Activated T-cell treated with anti-CD3 and anti-CD28 coated beads, Interleukin-2, amount 50 U/mL, for 48 hours (primary cell): ENCODE measurements at places on chromosomes 13 and 19.

GRCh38 chr13:21800837-21801616 is 130.2 kb downstream of the FGF9 start:
- DNase-seq, result no peak

GRCh38 chr13:29562786-29563438 is 32.6 kb downstream of the SLC7A1 start:
- DNase-seq, result no peak

- DNase-seq, result no peak
Observed at GRCh38 chr19:34308381-34309367, 54.3 kb downstream of the GARRE1 start.

DNA sequence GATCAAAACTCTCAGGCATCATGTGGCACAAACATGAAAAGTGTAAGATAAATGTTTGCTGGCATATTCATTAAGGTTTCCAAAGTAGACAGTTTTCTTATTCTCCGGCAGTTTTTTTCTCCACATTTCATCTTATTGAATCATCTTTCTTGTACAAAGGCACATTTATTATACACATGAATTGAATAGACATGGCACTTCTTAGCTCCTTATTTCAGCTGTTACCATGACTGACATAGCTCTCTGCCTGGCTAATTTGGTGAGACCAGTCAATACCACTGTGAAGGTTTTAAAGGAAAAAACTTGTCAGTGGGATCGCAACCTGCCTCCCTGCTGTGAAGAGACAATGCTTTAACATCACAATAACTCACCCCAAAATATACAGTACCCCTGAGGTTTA is 285.0 kb upstream of the PCDH20 start:
- DNase-seq, result no peak

- no peak for DNase-seq
Observed at GRCh38 chr13:88196106-88196505, 524.9 kb downstream of the SLITRK5 start.

- peak; percentile 35 for DNase-seq
Observed at GRCh38 chr13:77184455-77184854, 142.4 kb downstream of the MYCBP2 start.

- no peak for DNase-seq
Observed at GRCh38 chr13:67520886-67521285, 290.8 kb upstream of the PCDH9 start.

- DNase-seq, result peak; percentile 46
Observed at GRCh38 chr13:113862931-113863523, 849 bp downstream of the GAS6 start.

- no peak for DNase-seq
Observed at GRCh38 chr19:17027535-17027975, 945 bp upstream of the CPAMD8 start.

DNA sequence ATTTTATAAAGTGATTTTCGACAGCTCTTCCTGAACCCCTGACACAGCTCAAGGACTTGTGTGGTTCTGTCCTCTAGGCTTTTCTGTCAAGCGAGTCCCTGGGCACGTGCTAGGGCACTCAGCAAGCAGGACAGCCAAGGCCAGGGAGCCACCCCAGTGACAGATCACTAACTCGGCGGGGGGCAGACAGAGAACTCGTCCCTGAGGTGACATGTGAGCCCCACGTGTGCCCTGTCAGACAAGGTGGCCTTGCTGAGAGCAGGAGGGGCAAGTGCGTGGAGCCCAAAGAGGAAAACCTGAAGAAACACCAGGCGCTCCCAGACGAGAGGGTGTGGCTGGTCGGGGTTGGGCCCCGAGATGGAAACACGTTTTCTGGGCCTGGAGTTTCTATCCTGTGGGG is 4.9 kb downstream of the ETFB start:
- DNase-seq, result no peak

GRCh38 chr19:49749055-49749716 is 13.9 kb downstream of the TSKS start:
- DNase-seq, result no peak

DNA sequence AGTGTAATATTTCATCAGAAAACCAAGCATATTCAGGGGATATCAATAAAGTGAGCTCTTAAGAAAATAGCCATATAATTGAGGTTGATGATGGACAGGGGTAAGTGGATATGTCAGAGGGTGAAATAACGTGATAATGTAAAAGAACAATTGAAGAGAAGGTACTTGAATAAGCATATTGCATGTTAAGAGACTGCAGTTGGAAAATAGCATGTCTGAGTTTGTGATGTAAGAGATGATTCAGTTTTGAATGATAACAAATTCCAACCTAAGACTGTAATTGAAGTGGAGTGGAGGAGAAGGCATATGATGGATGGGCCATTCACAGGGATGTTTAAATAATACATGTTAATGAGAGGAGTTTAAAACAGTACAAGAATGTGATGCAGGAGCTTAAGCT is 1633.5 kb downstream of the SLITRK1 start:
- DNase-seq, result no peak

- peak; percentile 97 for DNase-seq
Observed at GRCh38 chr19:18450931-18451836, 13.3 kb upstream of the ISYNA1 start.

- no peak for DNase-seq
Observed at GRCh38 chr13:113267642-113268405, 29.2 kb upstream of the LAMP1 start.

GRCh38 chr13:58190577-58190976 is 559.0 kb downstream of the PCDH17 start:
- DNase-seq, result no peak

DNA sequence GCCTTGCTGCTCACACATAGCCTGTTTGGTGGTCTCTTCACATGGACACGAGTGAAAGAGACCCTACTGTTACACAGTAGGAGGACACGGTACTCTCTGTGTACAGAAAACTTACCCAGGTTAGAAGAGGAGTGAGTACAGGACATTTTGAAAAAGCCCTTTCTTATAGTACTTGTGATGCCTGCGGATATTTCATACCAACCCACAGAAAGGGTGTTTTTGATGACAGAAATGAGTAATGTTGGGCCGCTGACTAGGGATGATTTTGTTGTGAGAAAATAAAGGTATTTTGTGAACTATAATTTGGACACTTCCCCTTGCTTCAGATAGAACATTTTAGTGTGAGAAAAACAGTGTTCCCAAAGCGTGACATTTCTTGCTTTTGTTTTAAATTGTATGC is 18.2 kb downstream of the NUDT15 start:
- DNase-seq, result no peak

DNA sequence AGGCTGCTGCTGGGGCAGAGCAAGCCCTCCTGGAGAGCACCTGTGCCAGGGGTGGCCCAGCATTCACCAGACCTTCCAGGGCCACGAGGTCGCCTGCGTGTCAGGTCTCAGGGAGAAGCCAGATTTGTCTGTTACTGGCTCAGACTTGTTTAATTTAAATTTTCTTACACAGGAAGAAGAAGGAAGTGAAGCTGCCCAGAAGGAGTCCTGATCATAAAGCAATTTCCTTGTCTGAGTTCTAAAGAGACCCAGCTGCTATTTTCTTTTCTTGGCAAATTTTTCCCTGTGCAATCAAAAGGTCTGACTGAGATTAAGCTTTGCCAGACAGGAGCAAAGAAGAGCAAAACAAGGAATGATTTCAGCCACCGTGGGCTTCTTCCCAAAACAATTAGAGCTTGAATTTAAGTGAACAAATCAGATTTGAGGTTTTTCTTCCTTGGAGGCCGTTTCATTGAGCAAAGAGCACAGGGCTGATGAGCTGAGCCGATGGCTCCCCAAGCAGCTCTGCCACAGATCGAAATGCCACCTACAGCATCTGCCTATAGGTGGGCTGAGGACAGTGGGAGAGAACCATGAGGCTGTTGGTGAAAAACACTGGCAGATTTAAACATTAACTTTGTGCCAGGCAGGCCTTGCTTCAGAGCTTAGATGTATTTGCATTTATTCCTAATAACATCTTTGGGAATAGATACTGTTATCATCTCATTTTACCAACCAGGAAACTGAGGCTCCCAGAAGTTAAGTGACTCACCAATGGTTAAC is 40.1 kb downstream of the HSPH1 start:
- DNase-seq, result no peak

- DNase-seq, result no peak
Observed at GRCh38 chr19:12155324-12155860, 1.1 kb downstream of the ZNF625 start.

- peak; percentile 94 for DNase-seq
Observed at GRCh38 chr19:44753932-44754749, 5.6 kb downstream of the BCL3 start.

GRCh38 chr19:11560404-11561051 is 1.5 kb upstream of the ELOF1 start:
- peak; percentile 65 for DNase-seq

DNA sequence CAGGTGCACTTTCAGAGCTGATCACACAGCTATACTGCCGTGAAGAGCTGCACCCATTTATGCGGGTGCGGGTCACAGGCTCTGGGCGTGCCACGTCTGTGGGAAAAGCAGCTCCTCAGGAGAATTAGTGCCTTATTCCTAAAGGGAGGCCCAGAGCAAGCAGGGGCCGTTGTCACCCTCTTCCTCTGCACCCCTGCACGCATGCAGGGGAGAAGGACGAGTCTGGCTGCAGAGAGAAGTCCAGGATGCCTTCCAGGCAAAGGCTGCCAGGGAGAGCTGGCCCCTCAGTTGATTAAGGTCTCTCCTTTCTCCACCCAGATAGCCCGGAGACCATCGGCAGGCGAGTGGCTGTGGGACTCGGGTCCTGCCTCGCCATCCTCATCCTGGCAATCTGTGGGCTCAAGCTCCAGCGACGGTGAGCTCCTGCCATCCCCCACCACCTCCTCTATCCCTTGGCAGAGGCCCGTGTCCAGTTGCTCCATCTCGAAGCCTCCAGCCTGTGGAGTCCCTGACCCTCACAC is 3.1 kb upstream of the FFAR1 start:
- peak; percentile 15 for DNase-seq

DNA sequence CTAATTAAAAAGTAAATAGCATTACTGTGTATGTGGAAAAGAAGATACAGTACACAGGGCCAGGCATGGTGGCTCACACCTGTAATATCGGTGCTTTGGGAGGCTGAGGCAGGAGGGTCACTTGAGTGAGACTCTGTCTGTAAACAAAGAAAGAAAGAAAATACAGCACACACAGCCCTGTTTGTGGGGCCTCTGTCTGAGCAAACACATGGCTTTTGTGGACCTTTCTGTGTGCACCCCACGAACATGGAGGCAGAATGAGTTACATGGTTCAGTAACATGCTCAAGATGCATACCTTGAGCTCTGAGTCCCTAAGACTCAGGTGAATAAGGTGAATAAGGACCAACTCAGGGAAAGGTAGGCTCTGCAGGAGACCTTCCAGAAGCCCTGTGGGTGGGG is 20.0 kb upstream of the AMER2 start:
- no peak for DNase-seq

GRCh38 chr19:37986048-37986750 is 79.2 kb downstream of the SIPA1L3 start:
- no peak for DNase-seq

DNA sequence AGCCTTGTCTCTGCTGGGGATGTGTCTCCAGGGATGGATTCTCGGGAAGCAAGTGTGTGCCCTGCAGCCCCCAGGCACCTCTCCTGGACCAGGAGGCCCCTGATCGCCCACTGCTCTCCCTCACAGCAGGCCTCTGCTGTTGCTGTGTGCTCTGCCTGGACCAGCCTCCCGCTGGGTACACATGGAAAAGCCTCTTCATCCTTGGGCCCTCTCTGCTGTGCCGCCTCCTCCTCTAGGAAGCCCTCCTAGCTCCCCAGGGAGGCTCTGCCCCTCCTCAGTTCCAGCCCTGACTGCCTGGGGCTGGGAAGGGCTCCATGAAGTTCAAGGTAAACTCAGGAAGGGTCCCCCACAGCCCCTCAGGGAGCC is 12.0 kb downstream of the NDUFA11 start:
- DNase-seq, result peak; percentile 36

GRCh38 chr19:18901491-18901890 is 5.5 kb upstream of the CERS1 start:
- DNase-seq, result no peak

GRCh38 chr19:57566396-57567265 is 7.0 kb upstream of the ZNF550 start:
- DNase-seq, result no peak

DNA sequence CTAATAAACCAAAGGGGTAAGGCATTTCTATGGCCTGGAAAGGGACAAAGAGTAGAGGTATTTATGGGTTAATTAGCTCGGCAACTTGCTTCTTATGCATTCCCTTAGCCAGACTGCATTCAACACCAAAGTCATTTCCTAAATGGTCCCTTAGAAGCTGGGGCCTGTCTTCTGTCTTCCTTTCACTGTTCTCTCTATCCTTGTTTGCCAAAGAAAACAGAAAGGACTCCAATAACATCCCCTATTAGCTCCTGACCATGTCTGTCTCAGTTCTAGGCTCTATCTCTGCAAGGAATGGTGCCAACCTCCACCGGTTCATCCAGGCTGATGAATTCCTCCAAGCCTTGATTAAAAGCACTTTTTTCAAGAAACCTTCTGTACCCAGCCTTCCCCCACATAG is 123.5 kb downstream of the KCTD12 start:
- DNase-seq, result no peak

- DNase-seq, result peak; percentile 96
Observed at GRCh38 chr19:51366389-51367254, 434 bp upstream of the ETFB start.

GRCh38 chr13:106464076-106464475 is 71.4 kb downstream of the EFNB2 start:
- DNase-seq, result no peak

DNA sequence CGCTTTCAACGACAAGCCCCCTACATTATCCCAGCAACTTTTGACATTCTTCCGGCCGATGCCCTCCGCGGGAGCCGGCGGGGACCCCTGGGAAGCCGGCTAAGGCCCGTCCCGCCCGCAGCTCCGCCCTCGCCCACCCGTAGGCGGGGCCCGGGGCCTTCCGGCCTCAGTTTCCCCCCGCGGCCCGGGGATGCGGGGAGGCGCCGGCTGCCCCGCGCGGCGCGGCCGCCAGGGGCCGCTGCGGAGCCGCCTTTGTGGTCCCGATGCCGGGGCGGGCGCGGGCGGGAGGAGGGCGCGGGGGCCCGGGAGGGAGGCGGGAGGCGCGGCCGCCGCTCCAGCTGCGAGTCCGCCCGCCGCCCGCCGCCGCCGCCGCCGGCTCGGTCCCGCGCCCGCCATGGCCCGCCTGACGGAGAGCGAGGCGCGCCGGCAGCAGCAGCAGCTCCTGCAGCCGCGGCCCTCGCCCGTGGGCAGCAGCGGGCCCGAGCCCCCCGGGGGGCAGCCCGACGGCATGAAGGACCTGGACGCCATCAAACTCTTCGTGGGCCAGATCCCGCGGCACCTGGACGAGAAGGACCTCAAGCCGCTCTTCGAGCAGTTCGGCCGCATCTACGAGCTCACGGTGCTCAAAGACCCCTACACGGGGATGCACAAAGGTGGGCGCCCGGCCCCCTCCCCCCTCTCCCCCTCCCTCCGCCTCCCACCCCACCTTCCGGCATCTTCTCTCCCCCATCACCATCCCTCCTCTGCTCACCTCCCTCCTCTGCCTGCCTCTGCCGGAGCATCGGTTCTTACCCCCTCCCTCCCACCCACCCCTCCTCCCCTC is at the start of gene CELF5:
Gene CELF5, plus strand, starts transcription at position 316 of the 823 bp plus-strand sequence. Its CDS starts 79 bp downstream, at position 395.
- peak; percentile 70 for DNase-seq

- DNase-seq, result peak; percentile 42
Observed at GRCh38 chr13:40565282-40566148, 100.9 kb downstream of the FOXO1 start.

- DNase-seq, result no peak
Observed at GRCh38 chr13:40169476-40169875, 497.0 kb downstream of the FOXO1 start.

- no peak for DNase-seq
Observed at GRCh38 chr19:42113641-42114348, 18.5 kb downstream of the POU2F2 start.
